ENCODE measurements at places on chromosomes 12 and 14.

DNA sequence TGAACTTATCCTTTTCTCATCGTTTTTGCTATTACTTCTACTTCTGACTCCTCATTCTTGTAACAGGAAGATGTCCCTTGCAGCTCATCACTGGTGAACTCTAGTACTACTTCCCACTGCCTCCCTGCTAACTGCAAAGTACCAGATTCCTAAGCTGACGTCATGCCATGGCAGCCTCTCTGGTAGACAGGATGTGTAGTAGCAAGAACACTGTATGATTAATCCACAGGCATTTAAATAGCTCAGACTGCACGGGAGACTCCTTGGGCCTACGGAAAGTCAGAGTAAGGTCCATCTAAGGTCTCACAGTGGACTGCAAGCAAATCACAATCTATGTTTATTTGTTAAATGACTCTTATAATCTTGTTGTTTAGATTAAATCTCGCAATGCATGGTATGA is 43.5 kb downstream of the DNAI7 start:
- DNase-seq: no peak

- no peak for DNase-seq
Measured at GRCh38 chr14:94048691-94049624, 22.8 kb downstream of the OTUB2 start.

GRCh38 chr12:130301559-130301958 is 36.1 kb upstream of the PIWIL1 start:
- DNase-seq: no peak

GRCh38 chr12:3580094-3580749 is 89.2 kb downstream of the PRMT8 start:
- DNase-seq: no peak

GRCh38 chr12:108099778-108100489 is 29.2 kb upstream of the WSCD2 start:
- no peak for DNase-seq

DNA sequence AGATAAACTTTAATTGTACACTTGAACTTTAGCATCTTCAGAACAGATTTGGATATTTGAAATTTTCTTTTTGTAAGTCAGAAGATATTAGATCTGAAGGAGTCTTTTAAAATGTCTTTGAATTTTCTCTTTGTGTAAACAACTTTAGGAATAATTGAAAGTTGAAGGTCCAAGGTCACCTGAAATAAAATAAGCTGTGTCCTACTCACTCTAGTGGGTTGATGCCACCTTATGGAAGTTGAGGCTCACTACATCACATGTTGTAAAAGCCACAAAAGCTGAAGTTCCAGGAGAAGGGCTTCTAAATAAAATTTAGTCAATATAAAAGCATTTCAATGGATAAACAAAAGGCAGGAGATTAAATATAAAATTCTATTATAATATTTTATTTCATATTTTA is 122.0 kb upstream of the ATXN7L3B start:
- peak; percentile 55 for DNase-seq

DNA sequence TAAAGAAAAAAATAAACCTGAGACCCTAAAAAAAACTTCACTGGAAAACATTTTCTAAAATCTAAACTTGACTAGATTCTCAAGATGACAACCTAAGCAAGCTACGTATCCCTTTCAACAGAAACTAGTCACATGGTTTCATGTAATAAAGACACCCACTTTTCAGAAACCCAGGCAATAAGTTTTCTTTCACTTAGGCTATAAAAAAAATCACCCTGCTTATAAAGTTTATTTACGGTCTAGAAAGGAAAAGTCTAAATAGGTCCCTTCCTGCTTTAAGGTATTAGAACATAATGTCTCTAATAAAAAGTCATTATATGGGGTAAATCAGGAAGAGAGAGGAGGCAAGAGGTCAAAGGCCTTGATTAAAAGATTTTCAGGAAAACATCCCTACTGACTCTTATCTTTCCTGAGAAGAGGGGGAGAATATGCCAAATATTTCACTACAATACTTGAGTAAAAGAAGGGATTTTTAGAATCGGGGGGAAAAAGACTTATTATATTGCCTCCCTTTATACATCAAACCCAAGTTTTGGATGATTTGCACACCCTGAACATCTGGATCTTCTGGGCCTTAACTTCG is 9.5 kb downstream of the CLIP1 start:
- DNase-seq: no peak

GRCh38 chr14:52706286-52706685 is 714 bp upstream of the PSMC6 start:
- peak; percentile 16 for DNase-seq

GRCh38 chr14:97061198-97061597 is 264.0 kb downstream of the VRK1 start:
- no peak for DNase-seq
